CD8-positive, alpha-beta memory T cell (primary cell): ENCODE measurements at places on chromosomes 13 and 19.

- H3K36me3 ChIP-seq, result no peaks in the 10 kb centered on the region
- no peaks in the 10 kb centered on the region for H3K4me1 ChIP-seq
- no peak for DNase-seq
- H3K27me3 ChIP-seq, result no peaks in the 10 kb centered on the region
- no peak overlapping the region for H3K27ac ChIP-seq
Observed at GRCh38 chr13:45238945-45239795, 38.3 kb upstream of the KCTD4 start.

DNA sequence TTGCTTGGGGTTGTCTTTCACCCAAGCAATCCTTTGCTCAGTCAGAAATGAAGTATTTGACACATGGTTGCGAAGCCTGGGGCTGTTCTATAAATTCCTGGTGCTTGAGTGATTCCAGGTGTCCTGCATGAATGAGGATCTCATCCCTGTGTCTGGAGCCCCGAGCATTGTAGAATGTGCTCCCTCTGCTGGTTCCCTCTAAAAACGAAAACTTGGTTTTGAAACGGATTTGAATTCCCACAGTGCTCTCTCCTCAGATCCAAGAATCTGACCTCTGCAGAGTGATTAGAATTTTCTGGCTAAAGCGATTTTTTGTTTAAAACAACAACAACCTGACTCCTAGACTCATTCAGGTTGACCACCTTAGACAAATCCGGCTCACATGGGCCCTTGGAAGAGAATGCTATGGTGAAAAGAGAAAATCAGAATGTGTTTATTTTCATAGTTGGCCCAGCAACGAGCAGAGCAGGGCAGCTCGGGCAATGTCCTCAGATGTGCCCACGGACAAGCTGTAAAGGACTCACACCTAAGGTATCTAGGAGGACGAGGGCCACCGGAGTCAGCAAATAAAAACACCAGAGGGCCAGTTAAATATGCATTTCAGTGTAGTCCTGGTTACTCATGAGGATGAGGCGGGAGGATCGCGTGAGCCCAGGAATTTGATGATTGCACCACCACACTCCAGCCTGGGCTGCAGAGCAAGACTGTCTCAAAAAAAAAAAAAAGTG, 8.7 kb upstream of the ATP12A start:
- no peak overlapping the region for H3K4me3 ChIP-seq
- H3K27ac ChIP-seq, result no peak overlapping the region
- DNase-seq, result peak; percentile 17
- no peaks in the 10 kb centered on the region for H3K36me3 ChIP-seq
- H3K27me3 ChIP-seq, result peaks cover 9% of the 10 kb centered on the region

- DNase-seq, result no peak
- no peaks in the 10 kb centered on the region for H3K27me3 ChIP-seq
- no peak overlapping the region for H3K4me3 ChIP-seq
- no peak overlapping the region for H3K27ac ChIP-seq
- H3K4me1 ChIP-seq, result no peaks in the 10 kb centered on the region
Observed at GRCh38 chr13:71082631-71083030, 784.4 kb downstream of the DACH1 start.

GRCh38 chr13:45092663-45093062, 27.6 kb upstream of the GTF2F2 start:
- H3K27me3 ChIP-seq, result no peaks in the 10 kb centered on the region
- no peak overlapping the region for H3K4me3 ChIP-seq
- no peak overlapping the region for H3K27ac ChIP-seq
- DNase-seq, result no peak
- H3K36me3 ChIP-seq, result no peaks in the 10 kb centered on the region

DNA sequence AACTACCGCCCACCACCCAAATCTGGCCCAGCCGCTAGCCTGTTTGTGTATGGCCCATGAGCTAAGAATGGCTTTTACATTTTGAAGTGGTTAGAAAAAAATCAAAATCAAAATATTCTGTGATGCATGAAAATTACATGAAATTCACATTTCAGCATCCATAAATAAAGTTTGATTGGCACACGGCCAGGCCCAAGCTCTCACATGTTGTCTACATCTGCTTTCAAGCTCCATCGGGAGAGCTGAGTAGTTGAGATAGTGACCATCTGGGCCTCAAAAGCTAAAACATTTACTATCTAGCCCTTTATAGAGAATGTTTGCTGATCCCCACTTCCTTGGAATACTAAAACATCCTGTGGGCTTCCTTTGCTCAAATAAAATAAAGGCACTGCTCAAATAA, 14.5 kb downstream of the RFX2 start:
- no peak for DNase-seq
- H3K27ac ChIP-seq, result no peak overlapping the region
- no peaks in the 10 kb centered on the region for H3K4me1 ChIP-seq
- no peaks in the 10 kb centered on the region for H3K27me3 ChIP-seq
